ENCODE measurements at places on chromosomes 16 and 17.
A peak's percentile ranks its signal among the peaks of the same experiment; 100 is the strongest.

GRCh38 chr17:82241183-82241925, 12.5 kb downstream of the SLC16A3 start:
- DNase-seq: no peak

GRCh38 chr16:86220561-86220960, 289.8 kb upstream of the FOXF1 start:
- DNase-seq: no peak

- DNase-seq: no peak
Observed at GRCh38 chr16:89779231-89779908, 37.1 kb downstream of the FANCA start.

GRCh38 chr17:9628509-9628908, 16.8 kb upstream of the USP43 start:
- no peak for DNase-seq

- no peak for DNase-seq
Observed at GRCh38 chr17:46916211-46916610, 6.7 kb upstream of the GOSR2 start.

GRCh38 chr17:44807817-44808155, 22.3 kb downstream of the GJC1 start:
- no peak for DNase-seq

- DNase-seq: peak; percentile 82
Observed at GRCh38 chr16:70770626-70771552, 30.1 kb downstream of the VAC14 start.

DNA sequence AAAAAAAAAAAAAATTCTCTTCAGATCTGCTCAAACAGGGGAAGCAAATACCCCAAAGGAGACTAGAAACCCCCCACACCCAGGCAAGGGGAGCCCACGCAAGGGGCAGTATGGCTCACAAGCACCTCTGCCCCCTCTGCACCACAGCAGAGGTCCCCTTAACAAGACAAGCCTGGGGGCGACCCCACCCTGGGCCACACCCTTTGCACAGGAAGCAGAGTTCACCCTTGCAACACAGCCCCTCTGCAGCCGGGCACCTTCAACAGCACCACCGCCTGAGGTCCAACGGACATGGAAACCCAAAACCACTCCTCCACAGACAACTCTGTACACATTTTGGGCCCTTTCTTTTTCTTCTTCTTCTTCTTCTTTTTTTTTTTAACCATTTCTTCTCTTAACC, 12.8 kb downstream of the AXIN1 start:
- DNase-seq: no peak

DNA sequence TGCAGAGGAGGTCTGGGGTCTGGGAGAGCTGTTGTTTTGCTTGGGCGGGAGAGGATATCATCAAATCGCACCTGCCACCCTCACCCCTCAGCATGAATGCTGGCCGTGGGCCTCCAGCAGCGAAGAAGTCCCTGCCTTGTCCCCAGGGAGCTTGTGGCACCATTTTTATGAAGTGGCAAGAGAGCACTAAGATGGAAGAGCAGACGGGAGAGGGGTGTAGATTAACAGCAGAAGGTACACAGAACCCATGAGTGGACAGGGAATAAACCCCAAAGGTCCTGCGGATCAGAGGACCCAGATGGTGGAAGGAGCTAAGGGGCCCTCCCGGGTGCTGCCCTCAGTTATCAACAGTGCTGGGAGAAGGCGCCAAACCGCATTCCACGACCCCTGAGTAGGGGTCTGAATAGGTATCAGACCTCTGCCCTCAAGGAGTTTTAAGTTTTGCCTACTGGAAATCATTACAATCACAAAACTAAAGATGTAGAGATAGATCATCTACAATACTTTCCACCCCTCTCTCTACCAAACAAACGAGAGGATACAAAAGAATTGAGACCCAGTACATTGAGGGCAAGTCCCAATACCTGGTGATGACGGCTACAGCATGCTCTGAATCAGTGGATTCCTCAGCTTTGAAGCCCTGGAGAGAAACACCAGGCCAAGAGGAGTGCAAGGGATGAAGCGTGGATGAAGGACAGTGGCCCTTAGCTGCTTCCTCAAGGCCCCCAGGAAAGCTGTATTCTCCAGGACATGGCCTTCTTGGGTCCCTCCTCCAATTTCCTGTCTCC, 60.2 kb downstream of the CCDC182 start:
- DNase-seq: no peak

DNA sequence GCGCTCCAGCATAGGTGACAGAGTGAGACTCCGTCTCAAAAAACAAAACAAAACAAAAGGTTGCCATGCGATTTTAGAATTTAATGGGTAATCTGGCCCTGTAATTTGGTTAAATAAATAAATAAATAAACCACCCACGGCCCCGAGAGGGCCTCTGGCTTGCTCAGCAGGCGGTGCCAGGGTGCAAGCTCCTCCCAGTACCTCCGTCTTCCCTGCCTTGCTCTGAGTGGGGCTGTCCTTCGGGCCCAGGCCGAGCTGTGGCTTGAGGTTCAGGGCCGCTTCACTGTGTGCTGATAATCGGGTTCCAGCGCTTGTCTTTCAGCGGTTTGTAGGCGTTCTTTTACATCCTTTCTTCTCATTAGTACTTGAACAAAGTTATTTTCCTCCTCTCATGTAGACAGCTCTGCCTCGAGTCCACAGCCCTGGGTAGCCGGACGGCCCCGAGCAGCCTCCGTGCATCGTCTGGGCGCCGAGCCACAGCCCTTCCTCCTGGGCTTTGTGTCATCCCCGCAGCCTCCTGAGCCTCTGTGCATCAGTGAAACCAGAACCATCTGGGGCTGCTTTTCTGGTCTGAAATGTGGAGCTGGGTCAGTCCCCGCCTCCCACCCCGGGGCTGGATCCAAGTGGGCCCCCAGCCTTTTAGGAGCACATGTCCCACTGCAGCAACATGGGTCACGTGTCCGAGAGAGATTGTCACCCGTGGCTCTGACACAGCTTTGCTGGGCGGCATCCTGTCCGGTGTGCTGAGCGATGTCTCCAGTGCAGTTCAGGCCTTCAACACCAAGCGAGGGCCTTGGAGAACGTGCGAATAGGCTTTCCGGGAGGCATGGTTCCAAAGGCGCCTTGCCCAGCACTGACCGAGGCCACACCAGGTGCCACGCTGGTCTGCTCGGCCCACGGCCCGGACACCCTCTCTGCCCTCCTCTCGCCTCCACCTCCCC, 157.4 kb upstream of the CHMP6 start:
- DNase-seq: no peak

GRCh38 chr16:72371307-72372086, 199.5 kb upstream of the PMFBP1 start:
- DNase-seq: no peak

DNA sequence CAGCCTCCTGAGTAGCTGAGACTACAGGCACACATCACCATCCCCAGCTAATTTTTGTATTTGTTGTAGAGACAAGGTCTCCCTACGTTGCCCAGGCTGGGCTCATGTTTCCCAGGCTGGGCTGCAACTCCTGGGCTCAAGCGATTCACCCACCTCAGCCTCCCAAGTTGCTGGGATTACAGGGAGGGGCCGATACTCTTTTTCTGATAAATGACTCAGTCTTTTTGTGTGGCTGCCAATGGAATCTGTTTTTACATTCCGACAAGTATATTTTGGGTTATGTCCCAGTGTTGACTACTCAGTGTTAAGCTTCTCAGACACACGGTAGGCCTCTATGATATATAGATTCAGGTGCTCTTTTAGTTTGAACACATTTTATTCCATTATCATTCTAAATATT, 58.1 kb downstream of the SLFN11 start:
- no peak for DNase-seq

GRCh38 chr16:1778200-1779179, 3.9 kb downstream of the SPSB3 start:
- no peak for DNase-seq

- no peak for DNase-seq
Observed at GRCh38 chr17:75827308-75828075, 16.7 kb downstream of the UNC13D start.

DNA sequence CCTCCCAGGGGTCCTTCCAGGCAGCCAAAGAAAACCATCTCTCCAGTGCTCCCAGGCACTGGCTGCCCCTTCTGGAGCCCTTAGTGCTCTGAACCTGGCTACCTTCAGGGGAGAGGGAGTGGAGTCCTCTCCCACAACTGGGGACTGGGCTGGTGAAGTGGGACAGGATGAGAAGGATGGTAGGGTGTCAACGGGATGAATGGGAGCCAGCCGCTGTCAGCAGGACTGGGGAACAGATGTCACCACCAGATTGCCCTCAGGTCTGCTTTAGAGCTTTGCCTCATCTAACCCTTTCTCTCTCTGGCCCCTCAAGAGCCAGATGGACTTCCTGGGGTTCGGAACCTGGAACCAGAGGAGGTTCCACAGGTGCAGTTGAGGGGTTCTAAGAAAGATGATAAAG, 488 bp upstream of the SEBOX start:
- no peak for DNase-seq

GRCh38 chr17:60627124-60627523, 27.1 kb downstream of the PPM1D start:
- DNase-seq: no peak

DNA sequence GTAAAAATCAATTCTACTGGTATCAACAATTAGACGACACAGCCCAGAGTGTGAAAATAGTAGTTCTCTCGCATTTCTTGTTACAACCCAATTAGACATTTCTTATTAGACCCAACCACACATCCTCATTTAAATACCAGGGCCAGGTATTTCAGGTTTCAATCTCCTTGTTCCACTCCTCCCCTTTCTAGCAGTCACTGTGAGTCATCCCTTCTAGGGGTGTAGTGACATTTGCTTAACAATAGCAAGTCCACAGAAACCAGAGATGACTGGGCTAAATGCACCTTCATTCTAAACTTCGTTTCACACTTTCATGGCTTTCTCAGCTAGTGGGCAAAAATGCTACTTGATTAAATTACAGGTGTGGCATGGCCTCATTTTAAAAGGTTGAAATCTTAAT, 116.9 kb upstream of the CACNG3 start:
- DNase-seq: no peak

DNA sequence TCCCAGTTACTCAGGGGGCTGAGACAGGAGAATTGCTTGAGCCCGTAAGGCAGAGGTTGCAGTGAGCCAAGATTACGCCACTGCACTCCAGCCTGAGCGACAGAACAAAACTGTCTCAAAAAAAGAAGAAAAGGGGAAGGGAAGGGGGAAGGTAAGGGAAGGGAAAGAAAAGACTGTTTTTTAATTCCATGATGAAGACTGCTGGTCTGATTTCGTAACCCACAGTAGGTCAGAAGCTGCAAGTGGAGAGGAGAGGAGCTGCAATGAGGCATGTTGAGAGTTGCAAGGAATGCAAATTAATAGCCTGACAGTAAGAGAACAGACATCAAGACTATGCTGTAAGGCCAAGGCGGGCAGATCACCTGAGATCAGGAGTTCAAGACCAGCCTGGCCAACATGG, 33.3 kb downstream of the HELZ start:
- no peak for DNase-seq

DNA sequence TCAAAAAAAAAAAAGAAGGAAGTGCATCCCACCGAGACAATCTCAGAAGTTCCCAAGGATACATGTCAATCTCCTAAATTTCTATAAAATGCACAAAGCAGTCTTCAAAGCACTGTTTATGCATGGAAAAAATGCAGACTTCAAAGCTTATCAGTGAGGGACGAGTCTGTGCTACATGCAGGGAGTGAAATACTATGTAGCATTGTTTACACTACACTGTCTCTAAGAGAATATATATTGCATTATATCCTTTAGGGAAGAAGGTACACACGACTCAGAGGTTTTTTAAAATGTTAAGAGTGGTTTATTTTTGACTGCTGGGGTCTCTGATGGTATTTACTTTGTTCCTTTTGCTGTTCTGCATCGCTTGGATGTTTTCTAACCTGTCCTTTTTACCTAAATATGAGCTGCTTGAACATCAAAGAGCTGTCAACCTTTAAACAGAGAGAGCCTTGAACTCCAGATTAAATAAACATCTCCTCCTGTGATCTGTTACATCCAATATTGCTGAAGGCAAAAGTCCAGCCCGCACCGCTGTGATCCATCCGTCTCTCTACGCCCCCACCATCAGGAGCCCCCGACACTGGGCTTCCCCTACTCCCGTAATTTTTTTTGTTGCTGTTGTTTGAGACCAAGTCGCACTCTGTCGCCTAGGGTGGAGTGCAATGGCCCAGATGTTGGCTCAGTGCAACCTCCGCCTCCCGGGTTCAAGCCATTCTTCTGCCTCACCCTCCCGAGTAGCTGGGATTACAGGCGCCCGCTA, 1.4 kb downstream of the FBXO31 start:
- DNase-seq: no peak

DNA sequence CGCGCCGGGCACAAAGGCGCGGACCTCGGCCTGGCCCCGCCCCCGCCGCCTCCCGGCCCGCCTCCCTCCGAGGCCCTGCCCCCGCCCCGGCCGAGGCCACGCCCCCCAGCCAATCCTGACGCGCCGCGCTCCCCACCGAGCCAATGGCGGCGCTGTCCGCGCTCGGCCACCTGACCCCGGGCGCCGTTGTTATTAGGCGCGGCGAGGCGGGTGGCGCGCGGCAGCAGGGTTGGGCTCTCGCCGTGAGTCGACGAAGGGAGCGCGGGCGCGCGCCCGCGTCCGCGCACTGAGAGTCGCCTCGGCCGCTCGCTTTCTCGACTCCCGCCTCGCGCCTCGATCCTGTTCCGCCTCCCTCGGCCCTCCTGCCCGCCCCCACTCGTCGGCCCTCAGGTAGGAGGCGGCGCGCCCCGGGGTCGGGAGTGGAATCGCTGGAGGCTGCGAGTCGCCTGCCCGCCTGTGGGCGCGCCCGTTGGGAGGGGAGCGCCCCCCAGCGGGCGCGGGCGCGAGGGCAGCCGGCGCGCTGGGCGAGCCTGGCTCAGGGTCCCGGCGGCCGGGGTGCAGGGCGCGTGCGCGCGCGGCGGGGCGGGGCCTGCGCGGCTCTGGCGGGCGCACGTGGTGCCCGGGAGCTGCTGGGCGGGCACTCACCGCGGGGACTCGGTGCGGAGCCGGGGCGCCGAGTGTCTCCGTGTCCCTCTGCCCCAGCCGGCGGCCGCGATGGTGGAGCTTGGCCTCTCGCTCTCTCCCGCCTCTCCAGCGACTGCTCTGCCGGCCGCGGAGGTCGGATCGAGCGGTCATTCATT, 405 bp upstream of the CBLN1 start:
- peak; percentile 79 for DNase-seq

DNA sequence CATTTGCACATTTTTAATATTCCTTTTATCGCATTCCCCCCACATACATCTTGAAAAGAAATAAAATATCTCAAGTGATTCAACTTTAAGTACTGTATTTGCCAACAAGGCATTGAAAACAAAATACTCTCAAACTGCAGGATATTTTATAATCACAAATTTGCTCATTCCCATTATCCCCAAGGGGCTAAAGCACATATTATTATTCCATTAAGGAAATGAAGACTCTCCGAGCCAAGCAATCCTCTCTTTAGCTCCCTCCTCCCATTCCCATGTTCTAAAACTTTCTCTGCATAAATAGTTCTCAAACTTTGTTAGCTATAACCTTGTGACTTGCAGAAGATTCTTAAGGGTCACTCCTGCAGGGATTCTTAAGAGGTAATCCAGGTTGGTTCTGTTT, 436.8 kb downstream of the KCNJ2 start:
- DNase-seq: no peak

GRCh38 chr16:17348826-17349225, 121.9 kb downstream of the XYLT1 start:
- DNase-seq: no peak
